Activated CD4-positive, alpha-beta T cell treated with anti-CD3 and anti-CD28 coated beads, Interleukin-2, amount 50 U/mL, for 4 hours (primary cell): ENCODE measurements at places on chromosomes 16 and 17.

- peak; percentile 35 for DNase-seq
These were observed 66.0 kb upstream of the ZNF423 start for GRCh38 chr16:49921791-49922456.

DNA sequence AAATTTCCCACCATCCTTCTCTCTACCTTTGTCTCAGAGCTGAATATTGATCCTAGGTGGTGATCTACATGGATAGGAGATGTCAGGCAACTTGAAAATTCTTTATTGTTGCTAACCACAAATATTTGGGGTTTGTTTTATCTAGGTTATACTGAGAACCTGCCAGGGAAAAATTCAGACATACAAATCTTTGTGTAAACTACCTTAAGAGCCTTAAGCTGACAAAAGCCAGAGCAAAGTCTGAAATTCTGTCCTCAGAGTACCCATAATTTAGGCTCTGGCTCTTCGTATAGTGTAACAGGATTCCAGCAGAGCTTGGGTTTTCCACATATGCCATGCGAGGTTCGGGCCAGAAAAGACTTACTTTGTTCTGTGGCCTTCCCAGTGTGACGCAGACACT lies 406.7 kb upstream of the MAF start:
- DNase-seq, result no peak

DNA sequence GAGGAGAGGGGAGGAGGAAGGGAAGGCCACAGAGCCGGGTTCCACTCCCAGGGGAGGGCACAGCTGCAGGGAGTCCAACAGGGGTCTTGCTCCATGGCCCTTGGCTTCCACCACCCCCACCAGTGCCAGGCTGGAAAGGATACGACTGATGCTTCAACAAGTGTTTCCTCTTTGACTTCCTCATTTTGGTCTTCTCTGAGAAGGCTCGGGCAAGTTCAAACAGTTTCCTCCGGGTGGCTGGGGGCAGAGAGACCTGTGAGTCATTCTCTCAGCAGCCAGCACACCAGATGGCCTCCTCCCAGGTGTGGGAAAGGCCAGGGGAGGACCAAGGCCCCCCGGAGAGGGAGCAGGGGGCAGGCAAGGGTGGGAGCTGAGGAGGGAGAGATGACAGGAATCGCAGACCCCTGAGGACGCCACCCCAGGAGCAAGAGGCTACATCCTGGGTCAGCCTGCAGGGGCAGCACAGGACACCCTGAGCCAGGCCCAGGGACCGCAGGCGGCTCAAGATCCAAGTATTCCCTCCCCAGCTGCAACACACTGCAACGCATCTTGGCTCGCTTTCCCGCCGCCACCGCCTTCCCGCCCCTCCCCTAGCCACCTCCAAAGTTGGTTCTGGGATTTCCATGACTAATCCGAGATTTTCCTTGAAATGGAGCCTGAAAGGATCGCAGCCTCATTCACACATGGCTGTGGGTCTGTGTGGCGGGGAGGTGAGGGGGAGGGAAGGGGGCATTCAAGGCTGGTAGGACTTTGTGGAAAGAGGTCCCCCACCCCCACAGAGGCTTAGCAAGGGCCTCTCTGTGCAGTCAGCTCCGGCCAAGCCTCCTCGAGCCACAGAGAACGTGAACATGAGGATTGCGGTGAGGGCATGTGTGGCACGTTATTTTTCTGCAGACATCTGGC lies 18.4 kb upstream of the MRPS23 start:
- DNase-seq, result no peak

DNA sequence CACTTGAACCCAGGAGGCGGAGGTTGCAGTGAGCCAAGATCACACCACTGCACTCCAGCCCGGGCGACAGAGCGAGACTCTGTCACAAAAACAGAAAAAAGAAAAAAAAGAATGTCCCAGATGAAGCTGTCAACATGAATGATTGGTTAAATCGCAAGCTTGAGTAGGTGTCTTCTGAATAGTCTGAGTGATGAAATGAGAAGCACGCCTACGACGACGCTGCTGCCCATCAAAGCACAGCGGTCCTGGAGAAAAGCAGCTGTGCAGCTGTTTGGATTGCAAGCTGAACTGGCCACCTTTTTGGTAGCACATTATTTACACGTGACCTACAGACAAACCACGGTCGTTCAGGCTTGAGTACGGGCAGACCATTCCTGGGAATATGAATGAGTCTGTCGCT lies 12.5 kb downstream of the ADCY9 start:
- no peak for DNase-seq

- DNase-seq, result no peak
These were observed 43.4 kb downstream of the MEAK7 start for GRCh38 chr16:84461029-84461412.

DNA sequence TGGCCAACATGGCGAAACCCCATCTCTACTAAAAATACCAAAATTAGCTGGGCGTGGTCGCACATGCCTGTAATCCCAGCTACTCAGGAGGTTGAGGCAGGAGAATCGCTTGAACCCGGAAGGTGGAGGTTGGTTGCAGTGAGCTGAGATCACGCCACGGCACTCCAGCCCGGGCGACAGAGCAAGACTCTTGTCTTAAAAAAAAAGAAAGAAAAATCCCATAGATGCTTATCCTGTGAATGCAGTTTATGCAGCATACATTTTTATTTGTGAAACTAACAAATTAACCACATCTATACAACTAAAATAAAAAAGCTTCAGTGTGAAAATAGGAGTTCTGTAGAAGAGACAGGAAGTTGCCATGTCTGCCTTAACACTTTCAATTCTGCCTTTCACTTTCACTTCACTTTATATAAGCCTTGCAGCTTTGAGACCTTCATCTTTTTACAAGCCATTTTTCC lies 7.1 kb downstream of the IGSF6 start:
- no peak for DNase-seq

- no peak for DNase-seq
These were observed 111.4 kb upstream of the TOM1L1 start for GRCh38 chr17:54789101-54789880.

DNA sequence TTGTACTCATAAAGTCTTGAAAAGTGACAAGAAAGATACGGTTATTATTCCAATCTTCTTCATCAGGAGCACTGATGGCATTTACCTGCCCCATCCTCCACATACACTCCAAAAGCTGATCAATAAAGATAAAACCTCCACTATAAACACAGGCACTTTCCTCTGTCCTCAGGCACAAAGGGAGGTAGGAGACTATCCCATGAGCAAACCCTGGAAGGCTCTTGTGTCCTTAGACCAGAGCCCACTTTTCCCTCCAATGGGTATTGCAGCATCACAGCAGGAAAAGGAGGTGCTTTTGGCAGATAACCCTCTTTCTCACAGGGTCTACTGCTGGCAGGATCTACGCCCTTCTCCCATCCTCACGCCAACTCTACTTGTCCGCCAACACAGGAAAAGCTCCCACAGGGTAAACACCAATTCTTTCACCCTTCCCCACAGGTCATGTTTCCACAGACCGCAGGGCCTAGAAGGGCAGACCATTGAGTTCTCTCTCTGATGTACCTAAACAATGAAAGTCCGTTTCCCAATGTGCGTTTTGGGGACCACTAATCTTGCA lies 28.7 kb downstream of the NXPH3 start:
- no peak for DNase-seq
